IMR-90 (cell line): ENCODE measurements at places on chromosomes 7 and 10.

GRCh38 chr10:35916791-35917190 is 274.7 kb upstream of the FZD8 start:
- peak; percentile 61 for DNase-seq
- no peak overlapping the region for H3K27ac ChIP-seq
- H3K27me3 ChIP-seq = no peaks in the 10 kb centered on the region
- H3K36me3 ChIP-seq = no peaks in the 10 kb centered on the region
- H3K4me3 ChIP-seq = no peak overlapping the region

DNA sequence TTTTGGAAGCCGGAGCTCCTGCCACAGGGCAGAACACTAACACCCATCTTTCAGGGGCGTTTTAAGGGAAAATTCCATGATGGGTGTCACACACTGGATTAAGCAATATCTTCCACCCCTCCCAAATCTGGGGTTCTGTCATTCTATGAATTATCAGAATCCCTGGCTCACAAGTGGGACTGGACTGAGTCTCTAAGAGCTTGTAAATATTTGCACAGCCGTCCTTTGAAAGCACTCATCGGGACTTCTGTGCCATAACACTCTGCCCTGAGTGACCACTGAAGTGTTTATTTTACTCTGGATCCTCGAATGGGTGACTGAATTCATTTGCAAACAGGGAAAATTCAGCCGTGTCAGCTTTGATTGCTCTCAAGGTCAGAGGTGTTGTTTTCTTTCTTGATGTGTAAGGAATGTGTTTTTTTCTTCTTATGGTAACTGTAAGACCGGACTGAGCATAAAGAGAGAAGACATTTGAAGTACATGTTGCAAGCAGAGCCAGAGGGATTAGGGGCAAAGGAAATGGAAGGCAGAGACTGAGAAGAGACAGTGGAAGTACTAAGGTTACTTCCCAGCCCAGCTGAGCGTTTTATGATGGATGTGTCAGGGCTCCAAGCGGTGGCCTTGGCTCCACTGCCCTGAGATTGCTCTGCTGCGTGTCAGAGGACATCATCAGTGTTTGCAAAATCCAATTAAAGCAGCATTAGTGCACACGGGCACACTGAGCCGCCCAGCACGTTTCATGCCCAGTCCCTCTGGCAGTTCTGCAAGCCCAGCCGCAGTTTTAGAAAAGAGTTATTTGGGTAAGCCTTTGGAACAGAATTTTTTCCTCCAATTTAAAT is 17.7 kb upstream of the GTPBP4 start:
- DNase-seq = no peak
- no peaks in the 10 kb centered on the region for H3K36me3 ChIP-seq
- H3K27ac ChIP-seq = no peak overlapping the region
- H3K27me3 ChIP-seq = peaks cover 2% of the 10 kb centered on the region; the same call in 1 of the 2 replicates

GRCh38 chr7:98864731-98865453 is 4.9 kb downstream of the TMEM130 start:
- no peak overlapping the region for H3K4me3 ChIP-seq
- H3K27ac ChIP-seq = no peak overlapping the region
- peaks cover 10% of the 10 kb centered on the region for H3K27me3 ChIP-seq
- DNase-seq = no peak
- no peaks in the 10 kb centered on the region for H3K36me3 ChIP-seq
- peaks cover 8% of the 10 kb centered on the region for H3K4me1 ChIP-seq

DNA sequence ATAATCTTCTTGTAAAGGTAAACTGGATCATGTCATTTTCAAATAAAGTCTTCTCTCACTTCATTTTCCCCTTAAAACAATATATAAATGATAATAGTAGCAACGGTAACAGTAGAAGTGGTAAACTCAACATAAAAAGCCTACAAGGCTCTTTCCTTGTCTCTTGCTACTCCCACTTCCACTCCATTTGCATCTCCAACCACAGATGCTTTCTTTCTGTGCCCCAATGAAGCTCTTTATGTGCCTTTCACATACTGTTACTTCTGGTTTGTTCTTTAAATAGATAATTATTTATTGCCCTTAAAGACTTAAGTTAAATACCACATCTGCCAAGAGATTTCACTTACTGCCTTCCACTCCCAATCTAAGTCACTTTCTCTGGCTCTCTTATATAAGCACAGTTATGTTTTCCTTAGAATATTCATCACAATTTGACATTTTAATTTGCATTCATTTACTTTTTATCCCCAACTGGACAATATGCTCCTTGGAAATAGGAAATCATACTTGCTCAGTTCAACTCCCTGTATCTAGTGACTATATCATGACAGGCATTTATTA is 149.9 kb downstream of the CRPPA start:
- no peaks in the 10 kb centered on the region for H3K27me3 ChIP-seq
- H3K36me3 ChIP-seq = no peaks in the 10 kb centered on the region
- H3K4me3 ChIP-seq = no peak overlapping the region
- no peak overlapping the region for H3K27ac ChIP-seq
- H3K4me1 ChIP-seq = no peaks in the 10 kb centered on the region
- DNase-seq = no peak

GRCh38 chr10:3825244-3825643 is 40.2 kb upstream of the KLF6 start:
- peak; percentile 74 for DNase-seq
- H3K27ac ChIP-seq = no peak overlapping the region
- H3K4me3 ChIP-seq = no peak overlapping the region
- no peaks in the 10 kb centered on the region for H3K27me3 ChIP-seq
- H3K4me1 ChIP-seq = peaks cover 23% of the 10 kb centered on the region

DNA sequence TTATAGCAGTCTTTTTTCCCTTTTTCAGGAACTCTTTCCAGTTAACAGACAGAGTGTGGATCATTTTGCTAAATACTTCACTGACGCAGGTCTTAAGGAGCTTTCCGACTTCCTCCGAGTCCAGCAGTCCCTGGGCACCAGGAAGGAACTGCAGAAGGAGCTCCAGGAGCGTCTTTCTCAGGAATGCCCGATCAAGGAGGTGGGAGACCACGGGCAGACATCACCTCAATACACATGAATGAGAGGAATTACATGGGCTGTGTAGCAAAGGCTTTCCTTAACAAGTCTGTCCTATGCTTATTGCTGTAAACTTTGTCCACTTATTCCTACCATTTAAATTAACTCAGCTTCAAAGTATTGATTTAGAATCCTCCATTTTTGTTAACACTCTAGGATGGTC is 48.8 kb downstream of the BZW2 start:
- H3K4me3 ChIP-seq = no peak overlapping the region
- H3K27me3 ChIP-seq = no peaks in the 10 kb centered on the region
- no peak for DNase-seq
- peaks cover 6% of the 10 kb centered on the region; the same call in 1 of the 2 replicates for H3K4me1 ChIP-seq
- H3K27ac ChIP-seq = no peak overlapping the region
- peaks cover 30% of the 10 kb centered on the region for H3K36me3 ChIP-seq

DNA sequence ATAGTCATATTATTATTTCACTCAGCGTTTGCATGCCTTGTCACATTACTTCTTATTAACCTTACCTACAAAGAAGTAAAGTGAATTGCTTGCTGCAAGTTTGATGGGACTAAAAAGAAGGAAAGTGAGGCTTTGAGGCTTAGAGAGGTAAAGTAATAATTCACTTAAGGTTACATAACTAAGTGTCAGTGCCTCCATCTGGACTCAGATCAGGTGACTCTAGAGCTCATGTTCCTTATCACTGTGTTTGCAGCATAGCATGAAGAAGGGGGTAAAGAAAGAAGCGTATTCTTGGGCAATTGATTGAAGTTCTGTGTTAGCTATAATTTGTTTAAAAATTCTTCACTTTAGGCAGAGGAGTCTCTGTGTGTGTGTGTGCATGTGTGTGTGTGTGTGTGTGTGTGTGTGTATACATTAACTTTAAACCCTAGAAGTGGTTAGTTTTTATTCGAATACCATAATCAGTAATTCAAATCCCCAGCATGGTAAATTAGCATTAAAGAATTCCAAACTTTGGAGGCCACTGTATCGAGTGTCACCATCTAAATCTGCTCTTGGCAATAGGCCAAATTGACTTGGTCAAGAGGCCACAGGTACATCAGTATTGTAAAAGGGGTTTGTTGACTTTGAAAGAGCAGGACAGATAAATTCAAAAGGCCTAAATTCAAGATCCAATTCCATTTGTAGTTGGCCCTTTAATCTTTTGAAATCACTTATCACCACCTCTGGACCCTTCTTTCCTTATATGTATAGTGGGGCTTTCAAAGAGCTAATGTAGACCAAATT is 2.2 kb upstream of the PON3 start:
- no peaks in the 10 kb centered on the region for H3K36me3 ChIP-seq
- H3K27me3 ChIP-seq = peaks cover 4% of the 10 kb centered on the region
- H3K4me1 ChIP-seq = no peaks in the 10 kb centered on the region
- DNase-seq = no peak
- H3K4me3 ChIP-seq = no peak overlapping the region
- no peak overlapping the region for H3K27ac ChIP-seq

GRCh38 chr7:121447243-121447910 is 51.3 kb upstream of the FAM3C start:
- no peaks in the 10 kb centered on the region; the same call in 1 of the 2 replicates for H3K27me3 ChIP-seq
- no peaks in the 10 kb centered on the region for H3K4me1 ChIP-seq
- H3K27ac ChIP-seq = no peak overlapping the region
- DNase-seq = no peak
- no peaks in the 10 kb centered on the region for H3K36me3 ChIP-seq
- no peak overlapping the region for H3K4me3 ChIP-seq

DNA sequence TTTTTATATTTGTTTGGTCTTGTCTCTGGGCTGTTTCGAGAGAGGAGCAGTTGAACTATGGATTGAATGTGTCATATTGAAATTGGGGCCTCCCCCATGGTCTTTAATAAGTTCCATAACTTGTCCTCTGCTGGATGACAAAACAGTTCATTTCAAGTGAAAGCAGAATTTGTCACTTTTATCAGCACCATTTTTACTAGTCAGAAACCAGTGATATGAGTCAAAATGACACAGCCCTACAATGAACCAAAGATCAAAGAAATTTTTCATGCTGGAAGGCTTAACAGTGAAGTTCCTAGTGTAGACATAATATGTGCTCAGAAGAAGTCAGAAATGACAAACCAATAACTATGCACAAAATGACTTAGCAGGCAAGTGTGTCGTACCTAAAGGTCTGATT is 133.6 kb upstream of the VWC2 start:
- DNase-seq = no peak
- H3K27ac ChIP-seq = no peak overlapping the region
- H3K4me3 ChIP-seq = no peak overlapping the region
- H3K27me3 ChIP-seq = no peaks in the 10 kb centered on the region
- H3K36me3 ChIP-seq = no peaks in the 10 kb centered on the region
- H3K4me1 ChIP-seq = no peaks in the 10 kb centered on the region

DNA sequence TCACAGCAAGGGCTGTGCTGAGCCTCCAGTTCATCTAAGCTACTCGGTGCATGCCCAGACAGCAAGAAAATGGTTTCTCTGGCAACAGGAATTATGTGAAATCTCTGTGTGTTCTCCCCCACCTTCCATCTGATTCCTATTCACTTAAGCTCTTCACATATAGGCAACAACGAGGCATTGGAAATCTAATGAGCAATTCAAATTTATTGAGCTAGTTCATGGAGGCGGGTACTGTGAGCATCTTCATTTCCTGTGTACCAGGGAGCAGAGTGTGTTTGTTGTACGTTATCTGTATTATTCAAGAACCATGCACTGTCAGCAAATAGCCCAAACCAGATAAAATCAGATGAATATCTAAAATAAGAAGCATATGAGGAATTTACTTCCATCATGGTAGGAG is 739.1 kb downstream of the MAGI2 start:
- no peaks in the 10 kb centered on the region for H3K27me3 ChIP-seq
- no peak overlapping the region for H3K27ac ChIP-seq
- H3K4me1 ChIP-seq = no peaks in the 10 kb centered on the region
- H3K4me3 ChIP-seq = no peak overlapping the region
- H3K36me3 ChIP-seq = no peaks in the 10 kb centered on the region
- no peak for DNase-seq

DNA sequence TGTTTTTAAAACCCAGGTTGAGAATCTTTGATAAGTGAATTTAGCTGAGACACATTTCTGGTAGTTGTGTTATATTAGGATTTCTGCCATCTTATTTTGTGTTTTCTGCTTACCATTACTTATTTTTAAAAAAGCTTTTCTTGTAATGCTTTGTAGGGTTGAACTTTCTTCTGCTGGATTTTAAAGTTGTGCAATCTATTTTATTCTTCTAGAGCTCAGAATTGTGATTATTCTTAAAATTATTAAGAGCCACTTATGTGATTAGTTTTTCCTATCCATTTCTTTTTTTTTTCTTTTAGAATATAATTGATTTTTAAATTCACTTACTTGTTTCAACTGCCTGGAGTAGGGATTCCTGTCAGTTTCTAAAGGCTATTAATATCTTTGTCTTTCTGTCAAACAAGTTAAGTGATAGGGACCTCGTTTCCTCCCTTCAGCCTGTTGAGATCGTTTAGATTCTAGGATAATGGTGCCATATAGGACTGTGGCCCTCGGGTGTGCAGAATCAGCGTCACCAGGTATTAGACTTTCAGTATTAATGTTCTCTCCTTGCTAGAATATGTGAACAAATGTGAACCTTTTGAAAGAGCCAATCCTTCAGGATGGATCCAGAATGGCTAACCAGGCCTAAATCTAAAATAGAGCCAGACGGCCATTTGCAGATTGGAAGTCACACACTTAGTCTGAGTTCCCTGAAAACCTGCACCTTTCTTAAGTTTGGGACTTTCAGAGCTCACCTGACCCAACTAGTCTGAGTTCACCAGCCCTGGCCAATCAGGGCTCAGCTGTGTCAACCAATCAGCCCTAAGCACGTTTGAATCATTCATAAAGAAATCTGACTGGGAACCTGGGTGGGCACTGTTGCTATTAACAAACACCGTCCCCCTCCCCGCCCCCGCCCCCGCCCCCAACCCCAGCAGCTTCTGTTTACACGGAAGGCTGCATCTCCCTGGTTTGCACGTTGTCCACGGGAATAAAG is 26.2 kb downstream of the CUX1 start:
- 0 out of 2 replicates have a peak, but pooled peaks cover 3% of the 10 kb centered on the region for H3K36me3 ChIP-seq
- no peaks in the 10 kb centered on the region for H3K27me3 ChIP-seq
- no peak for DNase-seq
- H3K4me3 ChIP-seq = no peak overlapping the region

GRCh38 chr7:130970196-130970595 is 236.2 kb upstream of the KLF14 start:
- no peak overlapping the region for H3K4me3 ChIP-seq
- H3K27ac ChIP-seq = no peak overlapping the region
- H3K27me3 ChIP-seq = no peaks in the 10 kb centered on the region
- no peak for DNase-seq

- H3K27ac ChIP-seq = no peak overlapping the region
- no peaks in the 10 kb centered on the region for H3K4me1 ChIP-seq
- no peak overlapping the region for H3K4me3 ChIP-seq
- no peaks in the 10 kb centered on the region for H3K27me3 ChIP-seq
Measured at GRCh38 chr10:103077020-103077419, 116.1 kb downstream of the NT5C2 start.

DNA sequence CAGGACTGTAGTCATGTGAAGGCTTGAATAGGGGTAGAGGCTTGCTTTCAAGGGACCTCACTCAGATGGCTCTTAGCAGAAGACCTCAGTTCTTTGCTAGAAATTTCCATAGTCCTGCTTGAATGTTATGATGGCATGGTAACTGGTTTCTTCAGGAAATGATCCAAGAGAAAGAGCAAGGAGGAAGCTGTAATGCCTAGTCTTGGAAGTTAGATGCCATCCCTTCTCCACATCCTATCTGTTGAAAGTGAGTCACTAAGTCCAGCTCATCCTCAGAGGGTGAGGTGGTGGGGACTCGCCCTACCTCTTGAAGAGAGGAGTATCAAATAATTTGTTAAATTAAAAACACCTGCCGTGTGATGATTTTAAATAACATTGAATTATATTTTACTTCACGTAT is 4.6 kb downstream of the MGAM start:
- no peak for DNase-seq
- no peaks in the 10 kb centered on the region for H3K27me3 ChIP-seq
- no peak overlapping the region for H3K27ac ChIP-seq
- H3K36me3 ChIP-seq = no peaks in the 10 kb centered on the region

GRCh38 chr10:15737656-15738055 is 17.9 kb upstream of the ITGA8 start:
- peaks cover 14% of the 10 kb centered on the region for H3K27me3 ChIP-seq
- no peaks in the 10 kb centered on the region for H3K4me1 ChIP-seq
- no peaks in the 10 kb centered on the region for H3K36me3 ChIP-seq
- DNase-seq = no peak
